ENCODE measurements at places on chromosomes 12 and 14. TPM values are rescaled to one million over a fixed set of nuclear protein-coding genes. Genes with fewer than 3 reads are reported as not detected.

DNA sequence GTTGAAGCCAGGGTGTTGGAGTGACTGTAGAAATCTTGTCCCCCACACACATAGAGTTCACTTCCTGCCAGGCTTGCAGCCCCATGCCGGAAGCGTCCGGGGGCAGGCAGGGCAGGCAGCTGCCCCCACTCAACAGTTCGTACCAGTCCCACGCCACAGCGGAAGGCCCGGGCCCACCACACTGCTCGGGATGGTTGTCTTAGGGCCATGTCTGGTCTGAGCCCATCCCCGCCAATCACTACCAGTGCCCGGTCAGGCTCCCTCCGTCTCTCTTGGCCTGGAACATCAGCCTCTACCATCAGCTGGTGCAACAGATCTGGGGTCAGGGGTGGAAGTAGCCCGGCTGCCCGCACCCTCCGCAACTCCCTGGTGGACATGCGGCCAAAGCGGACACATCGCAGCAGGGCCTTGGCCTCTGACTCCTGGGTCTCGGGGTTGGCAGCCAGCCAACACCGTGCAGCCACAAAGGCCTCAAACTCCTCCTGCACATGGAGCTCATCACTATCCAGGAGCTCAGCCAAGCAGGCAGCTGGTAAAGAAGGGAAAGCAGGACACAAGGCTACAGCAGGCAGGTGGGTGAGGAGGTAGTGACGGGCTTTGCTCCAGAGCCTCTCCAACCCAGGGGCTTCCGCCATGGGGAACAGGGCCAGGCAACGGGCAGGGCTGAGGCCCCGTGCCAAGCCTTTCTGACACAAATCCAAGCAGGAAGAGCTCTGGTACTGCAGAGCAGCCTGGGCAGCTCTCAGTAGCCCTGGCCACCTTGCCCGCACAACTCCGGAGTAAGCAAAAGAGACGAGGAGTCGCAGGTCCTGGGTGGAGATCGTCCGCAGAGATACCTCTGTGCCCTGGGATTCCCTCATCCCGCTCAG is 5.9 kb downstream of the KLHL33 start:
- no peak for DNase-seq

DNA sequence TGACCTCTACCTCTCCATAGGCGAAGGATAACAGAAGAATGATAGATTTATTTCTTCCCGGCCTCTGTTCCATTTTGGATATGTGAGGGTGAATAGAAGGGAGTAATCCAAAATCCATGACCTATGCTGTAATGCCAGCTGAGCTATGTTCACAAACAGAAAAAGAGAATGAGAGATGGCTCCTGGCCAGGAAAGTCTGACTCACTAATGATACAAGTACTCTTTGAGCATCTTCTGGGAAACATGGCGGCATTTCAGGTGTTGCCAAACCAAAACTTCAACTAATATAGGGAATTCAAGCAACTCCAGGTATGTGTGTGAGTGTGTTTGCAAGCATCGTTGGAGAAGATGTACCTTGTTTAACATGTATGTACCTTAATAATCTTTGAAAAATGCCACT is 55.1 kb downstream of the MED13L start:
- no peak for DNase-seq

GRCh38 chr14:43359317-43359716 is 1147.8 kb downstream of the FSCB start:
- no peak for DNase-seq

GRCh38 chr12:12723149-12723680 is 6.0 kb downstream of the CDKN1B start:
- peak; percentile 32 for DNase-seq

DNA sequence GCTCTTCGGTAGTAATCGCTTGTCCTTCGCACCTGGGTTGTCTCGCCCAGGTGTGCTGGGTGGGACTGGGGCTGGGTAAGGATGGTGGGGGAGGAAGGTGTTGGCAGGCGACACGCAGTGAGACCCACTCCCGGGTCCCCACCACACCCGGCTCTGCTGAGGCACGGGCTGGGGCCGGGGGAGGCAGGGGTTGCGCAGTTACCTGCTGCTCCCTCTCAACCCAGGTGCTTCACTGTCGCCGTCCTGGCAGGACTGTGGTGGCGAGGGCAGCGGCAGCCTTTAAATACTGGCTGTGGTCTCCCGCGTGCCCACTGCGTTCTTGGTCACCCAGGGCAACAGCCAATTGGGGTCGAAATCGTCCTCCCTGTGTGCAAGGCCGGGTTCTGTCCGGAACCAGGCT is at the start of gene CCER1:
Gene CCER1 (minus strand): TSS at position 256 of the 400 bp plus-strand sequence. CDS start 434 bp downstream, outside the sequence.
- DNase-seq: no peak

DNA sequence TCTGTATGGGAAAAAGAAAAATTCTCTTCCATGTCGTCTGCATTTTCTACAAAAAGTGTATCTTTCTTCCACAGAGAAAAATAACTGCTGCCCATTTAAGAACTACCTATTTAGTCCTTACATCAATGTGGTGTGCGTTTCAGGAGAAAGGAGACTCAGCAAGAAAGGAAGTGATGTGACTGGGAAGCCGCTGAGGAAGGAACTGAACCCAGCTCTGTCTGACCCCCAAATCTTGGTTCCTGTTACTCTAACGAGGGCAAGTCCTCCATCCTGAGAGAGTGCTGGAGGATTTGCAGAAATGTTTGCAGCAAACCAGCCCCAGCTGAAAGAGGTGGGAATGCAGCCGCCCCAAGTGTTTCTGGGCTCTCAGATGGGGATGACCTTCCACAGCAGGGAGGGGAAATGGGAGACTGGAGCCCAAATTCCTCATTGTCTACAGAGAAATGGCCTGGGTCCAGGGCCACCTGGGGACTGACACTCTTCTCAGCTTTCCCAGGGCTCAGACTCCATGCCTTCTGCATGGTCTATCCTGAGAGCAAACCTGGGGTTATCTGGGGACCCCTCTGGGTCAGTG is 6.7 kb upstream of the MLEC start:
- DNase-seq: no peak

- no peak for DNase-seq
Observed at GRCh38 chr12:86663173-86663572, 407.0 kb upstream of the MGAT4C start.

GRCh38 chr14:68306934-68307789 is 485.7 kb downstream of the ZFP36L1 start:
- no peak for DNase-seq

- no peak for DNase-seq
Observed at GRCh38 chr12:66302827-66303169, 505 bp downstream of the HELB start.

- no peak for DNase-seq
Observed at GRCh38 chr14:75223664-75224154, 47.3 kb upstream of the TMED10 start.

DNA sequence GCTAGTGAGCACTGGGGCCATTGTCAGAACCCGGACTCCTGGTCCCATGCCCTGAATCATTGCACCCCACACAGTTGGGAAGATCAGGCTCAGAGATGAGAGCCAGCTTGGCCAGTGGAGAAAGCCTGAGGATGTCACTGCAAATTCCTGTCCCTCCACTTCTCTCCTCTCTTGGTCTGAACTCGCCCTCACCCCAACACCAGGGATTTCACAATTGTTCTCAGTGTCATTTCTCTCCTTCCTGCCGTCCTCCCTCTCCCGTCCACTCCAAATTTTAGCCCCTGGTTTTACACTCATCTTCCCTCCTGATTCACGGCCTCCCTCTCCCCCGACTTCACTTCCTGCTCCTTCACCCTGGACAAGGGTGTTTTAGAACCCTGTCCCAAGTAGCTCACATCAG is 11.1 kb downstream of the KRT75 start:
- DNase-seq: no peak

GRCh38 chr12:105288311-105288996 is 42.0 kb upstream of the C12orf75 start:
- DNase-seq: no peak

GRCh38 chr12:106226884-106227640 is 20.8 kb downstream of the CKAP4 start:
- DNase-seq: peak; percentile 87

DNA sequence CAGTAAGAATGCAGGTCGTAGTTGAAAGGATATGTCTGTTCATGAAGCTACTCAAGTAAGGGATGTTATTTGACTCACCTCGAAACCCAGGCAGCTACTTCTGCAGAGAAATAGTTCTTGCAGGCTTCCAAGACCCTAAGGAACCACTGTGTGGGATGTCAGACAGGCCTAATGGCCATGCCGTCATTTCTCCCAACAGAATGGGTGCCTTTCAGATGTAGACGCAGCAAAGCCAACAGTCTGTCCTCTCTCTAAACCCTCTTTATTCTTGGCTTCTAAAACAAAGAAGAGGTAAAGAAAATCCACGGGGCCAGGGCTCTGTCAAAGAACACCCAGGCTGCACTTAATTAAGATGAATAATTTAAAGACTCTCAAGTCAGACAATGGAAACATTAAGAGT is 19.0 kb upstream of the ACTN1 start:
- DNase-seq: no peak

- DNase-seq: no peak
Observed at GRCh38 chr12:81245907-81246570, 168.2 kb downstream of the ACSS3 start.

GRCh38 chr12:78171061-78171460 is 340.4 kb downstream of the NAV3 start:
- no peak for DNase-seq

Gene CAPZA3
- not detected for polyA plus RNA-seq

Gene ACOT2
- 64.8 TPM for polyA plus RNA-seq

Gene ACSM4
- not detected for polyA plus RNA-seq

Gene TRHDE
- 0.32 TPM for polyA plus RNA-seq
